ENCODE measurements at places on chromosomes 12 and 14.

- no peak for DNase-seq
Measured at GRCh38 chr12:70603044-70603443, 34.2 kb downstream of the PTPRB start.

DNA sequence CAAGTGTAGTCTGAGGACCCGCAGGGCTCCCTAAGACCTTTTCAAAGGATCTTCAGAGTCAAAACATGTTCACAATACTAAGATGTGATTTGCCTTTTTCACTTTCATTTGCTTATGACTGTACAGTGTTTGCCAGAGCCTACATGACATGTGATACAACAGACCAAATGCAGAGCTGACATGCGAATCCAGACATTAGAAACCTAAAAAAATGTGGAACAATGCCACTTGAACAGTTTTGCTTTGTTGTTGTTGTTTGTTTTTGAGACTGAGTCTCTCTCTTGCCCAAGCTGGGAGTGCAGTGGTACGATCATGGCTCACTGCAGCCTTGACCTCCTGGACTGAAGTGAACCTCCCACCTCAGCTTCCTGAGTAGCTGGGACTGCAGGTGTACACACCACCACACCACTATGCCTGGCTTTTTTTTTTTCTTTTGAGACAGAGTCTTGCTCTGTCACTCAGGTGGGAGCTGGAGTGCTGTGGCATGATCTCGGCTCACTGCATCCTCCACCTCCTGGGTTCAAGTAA is 5.3 kb upstream of the RAB35 start:
- no peak for DNase-seq

- DNase-seq = no peak
Measured at GRCh38 chr14:32675433-32675832, 263.2 kb upstream of the NPAS3 start.

DNA sequence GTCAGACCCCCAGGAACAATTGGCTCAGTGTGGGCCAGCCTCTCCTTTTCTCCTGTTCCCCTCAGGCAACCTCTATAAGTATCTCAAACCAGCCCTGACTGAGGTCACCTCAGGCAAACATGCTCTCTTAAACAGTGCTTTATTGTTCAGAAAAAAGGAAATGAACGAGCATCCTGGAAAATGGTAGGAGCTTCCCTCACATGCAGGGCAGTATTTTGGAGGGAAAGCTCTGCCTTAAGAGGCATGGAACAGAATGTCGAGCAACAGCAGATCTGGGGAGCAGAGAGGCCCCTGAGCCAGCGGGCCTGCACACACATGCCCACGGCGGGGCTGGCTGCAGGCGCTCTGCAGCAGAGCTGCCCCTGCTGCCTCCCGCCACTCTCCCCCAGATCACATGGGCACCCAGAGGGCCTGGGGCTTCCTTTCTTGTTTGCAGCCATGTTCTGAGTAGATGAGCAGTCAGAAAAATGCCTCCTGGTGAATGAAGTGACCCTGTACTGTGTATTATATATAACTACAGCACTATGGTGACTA is 42.0 kb downstream of the MOK start:
- no peak for DNase-seq

DNA sequence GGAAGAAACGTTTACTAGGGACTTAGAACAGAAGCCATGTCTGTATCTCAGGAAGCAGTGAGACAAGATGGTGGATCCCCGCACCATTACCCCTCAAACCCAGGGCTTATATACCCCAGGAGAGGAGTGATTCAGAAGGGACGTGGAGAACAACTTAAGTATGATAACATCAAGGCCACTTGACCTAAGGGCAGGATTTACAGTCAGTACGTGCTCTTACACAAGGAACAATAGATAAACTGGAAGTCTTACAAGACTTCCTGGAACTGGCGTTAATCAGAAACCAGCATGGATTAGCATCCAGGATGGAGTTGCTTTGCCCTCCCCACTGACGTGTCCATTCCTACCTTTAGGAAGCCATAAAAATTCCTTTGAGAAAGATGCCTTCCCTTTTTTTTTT is 8.6 kb upstream of the ETFBKMT start:
- DNase-seq = no peak

DNA sequence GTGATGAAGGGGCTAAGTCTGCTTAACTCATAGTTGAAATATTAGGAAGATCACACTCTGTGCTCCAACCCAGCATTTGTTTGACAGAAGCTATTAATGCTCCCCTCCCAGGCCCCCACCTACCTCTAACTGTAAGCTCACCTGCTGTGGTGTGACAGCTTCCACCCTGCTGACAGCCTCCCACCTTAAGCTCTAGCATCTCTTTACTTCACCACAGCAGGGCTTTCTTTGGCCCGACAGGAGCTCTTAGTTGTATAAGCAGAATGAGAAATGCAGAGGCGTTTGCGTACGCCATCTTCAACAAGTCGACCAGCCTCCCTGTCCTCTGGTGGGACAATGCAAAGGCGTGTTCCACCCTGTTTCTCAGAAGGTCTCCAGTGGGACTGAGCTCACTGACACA is 80.1 kb upstream of the OSBPL8 start:
- no peak for DNase-seq
